ENCODE measurements at places on chromosomes 5 and 9. TPM values are rescaled to one million over a fixed set of nuclear protein-coding genes. Genes with fewer than 3 reads are reported as not detected.

GRCh38 chr9:109441296-109441695 lies 56.8 kb downstream of the PTPN3 start:
- DNase-seq, result no peak

DNA sequence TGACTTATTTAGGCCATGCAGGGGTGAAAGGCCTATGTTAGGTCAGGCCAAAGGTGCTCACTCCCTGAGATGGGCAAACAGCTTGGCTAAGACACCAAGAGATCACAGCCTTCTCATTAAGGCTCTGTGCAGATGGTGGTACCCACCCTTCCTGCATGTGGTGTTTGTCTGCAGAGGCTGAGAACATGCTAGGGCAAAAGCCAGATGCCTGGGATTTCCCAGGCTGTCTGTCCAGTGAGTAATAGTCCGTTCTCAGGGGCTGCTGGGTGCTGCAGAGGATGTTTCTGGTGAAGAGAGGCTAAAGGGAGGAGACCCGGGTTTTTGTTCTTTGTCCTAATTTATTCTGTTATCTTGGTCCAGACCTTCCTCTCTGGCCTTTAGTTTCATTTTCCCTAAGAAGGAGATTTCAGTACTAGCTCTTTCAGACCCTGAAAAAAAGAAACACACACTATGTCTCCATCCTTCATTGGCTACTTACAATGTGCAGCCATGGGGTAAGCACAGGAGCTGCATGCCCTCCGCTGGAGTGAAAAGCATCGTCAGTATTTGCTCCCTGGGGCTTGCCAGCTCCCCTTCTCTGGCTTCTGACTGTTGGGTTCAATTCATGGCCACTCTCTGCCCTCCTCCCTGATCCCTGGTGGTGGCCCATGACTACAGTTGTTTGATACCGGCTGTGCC lies 23.4 kb upstream of the GLRA1 start:
- no peak for DNase-seq

GRCh38 chr9:7104625-7105024 lies 346.9 kb downstream of the KDM4C start:
- DNase-seq, result no peak

GRCh38 chr5:180557217-180557809 lies 34.0 kb downstream of the SCGB3A1 start:
- no peak for DNase-seq

DNA sequence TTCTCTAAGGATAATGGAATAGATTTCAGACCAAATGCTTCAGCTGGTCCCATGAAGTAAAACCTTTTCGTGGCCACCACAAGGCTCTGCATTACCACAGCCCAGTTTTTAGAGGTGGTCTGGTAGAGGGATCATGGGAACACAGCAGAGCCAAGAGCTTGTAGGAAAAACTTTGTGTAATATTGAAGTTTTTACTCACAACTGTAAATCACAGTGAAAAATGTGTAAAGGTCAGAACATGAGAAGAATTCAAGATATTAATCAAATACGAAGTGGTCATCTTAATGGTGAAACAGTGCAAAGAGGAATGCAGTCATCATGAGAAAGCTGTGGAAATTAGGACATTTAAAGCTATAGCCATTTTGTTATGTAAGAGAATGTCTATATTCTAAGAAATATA lies 197.5 kb downstream of the NPR3 start:
- no peak for DNase-seq

DNA sequence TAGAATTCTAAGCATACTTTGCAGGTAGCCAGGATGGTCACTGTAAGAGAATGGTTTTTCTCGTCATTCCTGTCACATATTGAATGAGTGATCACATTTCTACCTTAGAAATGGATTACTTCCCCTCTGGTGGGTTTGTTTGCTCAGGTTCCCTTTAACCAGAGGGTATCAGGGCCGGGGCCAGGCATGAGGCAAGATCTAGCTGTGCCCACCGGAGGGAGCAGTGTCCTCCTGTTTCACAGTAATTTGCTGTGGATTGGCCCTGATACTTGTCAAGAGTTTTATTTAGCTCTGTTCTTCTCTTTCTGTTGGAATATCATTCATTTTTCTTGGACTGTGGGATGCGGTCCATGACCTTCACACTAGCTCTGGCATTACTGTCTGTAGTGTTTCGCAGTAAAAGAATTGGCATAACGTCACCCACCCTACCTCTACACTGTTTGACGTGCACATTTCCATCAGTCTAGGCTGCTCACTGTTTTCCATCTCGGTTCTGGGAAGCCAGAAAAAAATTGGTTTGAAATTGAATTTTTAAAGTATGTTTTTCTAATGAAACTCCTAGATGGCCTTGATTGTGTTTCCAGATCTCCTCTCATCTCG lies 42.4 kb upstream of the ZBED3 start:
- DNase-seq, result peak; percentile 44

DNA sequence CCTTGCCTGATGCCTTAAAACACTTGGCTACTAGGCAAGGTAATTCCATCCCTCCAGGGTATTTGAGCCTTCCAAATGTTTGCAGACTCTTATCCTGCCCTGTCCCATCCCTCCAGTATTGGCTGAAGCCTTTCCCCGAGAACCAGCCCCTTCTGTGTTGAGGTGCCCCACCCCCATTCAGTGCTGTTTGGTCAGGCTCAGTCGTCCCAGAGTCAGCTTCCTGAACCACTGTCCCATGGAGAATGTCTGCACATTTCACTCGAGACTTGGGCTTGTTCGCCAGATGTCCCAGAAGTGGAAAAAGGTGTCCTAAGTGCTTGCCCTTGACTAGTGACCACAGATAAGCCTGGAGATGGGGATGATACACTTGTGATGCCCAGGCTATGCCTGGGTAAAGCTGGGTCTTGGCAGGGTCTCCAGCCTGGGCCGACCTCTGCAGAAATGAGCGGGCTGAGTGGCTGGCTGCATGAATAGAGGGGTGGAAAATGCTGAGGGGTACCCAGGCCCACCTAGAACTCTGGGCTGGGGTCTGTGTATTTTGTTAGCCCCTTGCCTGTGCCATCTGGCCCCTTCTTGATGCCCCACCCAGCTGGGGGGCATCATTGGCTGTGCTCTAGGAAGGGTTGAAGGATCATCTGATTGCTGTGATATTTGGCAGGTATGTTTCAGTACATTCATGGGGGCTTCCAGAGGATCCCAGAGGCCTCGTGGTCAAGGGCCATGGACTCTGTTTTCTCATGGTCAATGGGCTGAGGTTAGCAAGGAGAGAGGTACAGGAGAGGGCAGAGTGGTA lies 178.4 kb downstream of the MACROH2A1 start:
- DNase-seq, result no peak

DNA sequence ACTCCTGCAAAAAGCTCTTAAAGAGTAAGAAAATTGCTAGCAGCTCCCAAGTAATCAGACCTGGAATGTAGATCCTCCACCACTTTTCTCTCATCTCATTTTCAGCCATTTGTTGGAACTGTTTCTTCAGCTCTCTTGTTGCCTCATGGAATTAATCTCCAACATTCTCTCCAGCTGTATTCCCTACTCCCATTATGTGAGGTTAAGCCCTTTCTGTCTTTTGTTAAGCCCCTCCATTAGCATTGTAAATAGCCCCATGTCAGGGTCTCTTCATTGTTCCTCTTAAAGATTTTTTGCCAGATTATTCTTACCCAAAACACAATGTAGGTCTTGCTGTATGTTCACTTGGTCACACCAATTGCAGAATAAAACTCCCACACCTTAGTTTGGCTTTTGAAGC lies 119.8 kb downstream of the PLPPR1 start:
- no peak for DNase-seq

GRCh38 chr5:90055831-90056328 lies 353.7 kb downstream of the CETN3 start:
- peak; percentile 2 for DNase-seq

DNA sequence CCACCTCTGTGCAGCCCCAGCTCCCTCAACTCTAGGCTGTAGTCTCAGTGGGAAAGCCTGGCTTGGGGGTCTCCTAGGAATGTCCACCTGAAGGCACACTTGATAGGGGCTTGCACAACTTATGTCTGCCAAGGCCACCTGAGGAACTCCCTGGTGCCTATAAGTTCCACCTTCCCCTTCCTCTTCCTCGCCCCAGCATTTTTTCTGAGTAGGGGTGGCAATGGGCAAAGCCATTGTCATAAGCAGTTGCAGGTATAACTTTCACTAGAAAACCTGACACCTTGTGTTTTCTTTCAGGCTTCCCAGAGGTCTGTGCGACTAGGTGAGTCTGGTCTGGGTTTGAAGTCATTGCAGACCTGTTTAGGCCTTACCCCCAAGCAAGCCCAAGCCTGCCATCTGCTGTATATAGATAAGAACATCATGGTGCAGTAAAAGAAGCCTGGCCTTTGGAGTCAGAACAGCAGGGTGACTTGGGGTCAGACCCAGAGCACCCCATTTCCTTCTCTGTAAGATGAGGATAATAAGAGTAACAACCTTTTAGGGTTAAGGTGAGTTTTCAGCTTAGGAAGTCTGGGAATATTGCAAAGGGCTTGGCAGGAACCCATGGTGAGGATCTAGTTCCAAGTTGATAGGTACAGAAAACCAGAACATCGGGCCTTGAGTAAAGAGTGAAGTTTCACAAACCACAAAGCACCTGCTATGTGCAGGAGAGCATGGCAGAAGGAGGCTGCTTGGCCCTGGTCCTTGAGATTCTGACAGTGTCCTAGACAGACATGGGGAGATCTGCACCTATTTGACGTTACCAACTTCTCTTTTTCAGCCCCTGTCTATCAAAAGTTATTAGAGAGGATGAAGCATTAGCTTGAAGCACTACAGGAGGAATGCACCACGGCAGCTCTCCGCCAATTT lies 33.8 kb downstream of the TGFBI start:
- DNase-seq, result peak; percentile 79

Gene PCBD2
- 27.3 TPM for total RNA-seq

Measured in MCF 10A (cell line).